Colonic mucosa (tissue), 4 donors: ENCODE measurements at places on chromosomes 4 and X. TPM values are rescaled to one million over a fixed set of nuclear protein-coding genes. Genes with fewer than 3 reads are reported as not detected.
A peak's percentile ranks its signal among the peaks of the same experiment; 100 is the strongest.

DNA sequence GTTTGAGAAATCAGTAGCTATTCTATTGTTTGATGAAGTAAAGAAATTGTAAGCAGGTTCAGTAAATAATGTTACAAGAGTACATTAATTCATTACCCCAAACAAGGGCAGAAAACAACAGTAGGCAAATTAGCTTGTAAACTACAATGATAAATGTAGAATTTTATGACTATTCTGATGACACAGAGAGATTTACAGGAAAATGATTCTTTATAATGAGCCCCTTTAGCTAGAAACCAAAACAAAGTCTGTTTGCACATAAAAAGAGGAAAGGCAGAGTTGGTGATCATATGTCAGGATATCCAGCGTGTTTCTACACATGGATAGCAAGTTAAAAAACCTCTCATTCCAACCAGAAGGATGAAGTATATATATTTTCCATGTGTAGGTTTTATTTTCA lies 204.8 kb downstream of the CFAP299 start:
- DNase-seq = no peak

GRCh38 chrX:118594697-118595420 lies 99.2 kb downstream of the DOCK11 start:
- no peak for DNase-seq

- DNase-seq = no peak
Measured at GRCh38 chr4:75698162-75698962, 25.2 kb upstream of the G3BP2 start.

DNA sequence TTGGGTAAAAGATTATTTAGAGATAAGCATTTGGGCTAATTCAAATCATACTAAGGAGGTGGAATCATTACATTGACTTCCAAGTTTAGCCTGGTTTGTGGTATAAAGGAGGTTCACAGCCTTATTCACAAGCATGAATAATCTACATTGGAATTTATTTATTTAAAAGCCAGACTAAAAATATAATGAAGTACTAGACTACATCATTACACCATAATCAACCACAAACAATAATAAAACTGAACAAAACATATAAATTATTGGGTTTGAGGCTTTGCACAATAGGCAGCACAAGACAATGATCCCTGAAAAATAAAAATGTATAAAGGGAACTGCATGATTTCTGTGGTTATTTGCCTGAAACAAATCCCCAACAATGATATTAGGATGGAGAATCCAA lies 314.0 kb downstream of the GBA3 start:
- DNase-seq = no peak

DNA sequence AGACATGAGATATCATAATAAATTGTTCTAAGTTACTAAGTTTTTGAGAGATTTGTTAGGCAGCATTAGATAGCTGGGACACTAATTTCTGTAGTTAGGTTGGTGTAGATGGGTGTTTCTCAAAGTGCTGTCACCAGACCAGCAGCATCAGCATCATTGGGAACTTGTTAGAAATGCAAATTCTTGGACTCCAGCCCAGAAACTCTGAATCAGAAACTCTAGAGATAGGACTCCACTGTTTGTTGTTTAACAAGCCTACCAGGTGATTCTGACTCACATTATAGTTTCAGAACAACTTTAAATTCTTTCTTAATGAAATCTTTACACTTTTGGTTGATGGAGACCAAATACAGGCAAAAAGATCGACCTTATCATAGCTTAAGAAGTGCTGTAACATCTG lies 173.7 kb downstream of the PABPC4L start:
- DNase-seq = no peak

GRCh38 chrX:74090049-74090448 lies 213.9 kb upstream of the ZCCHC13 start:
- DNase-seq = no peak

DNA sequence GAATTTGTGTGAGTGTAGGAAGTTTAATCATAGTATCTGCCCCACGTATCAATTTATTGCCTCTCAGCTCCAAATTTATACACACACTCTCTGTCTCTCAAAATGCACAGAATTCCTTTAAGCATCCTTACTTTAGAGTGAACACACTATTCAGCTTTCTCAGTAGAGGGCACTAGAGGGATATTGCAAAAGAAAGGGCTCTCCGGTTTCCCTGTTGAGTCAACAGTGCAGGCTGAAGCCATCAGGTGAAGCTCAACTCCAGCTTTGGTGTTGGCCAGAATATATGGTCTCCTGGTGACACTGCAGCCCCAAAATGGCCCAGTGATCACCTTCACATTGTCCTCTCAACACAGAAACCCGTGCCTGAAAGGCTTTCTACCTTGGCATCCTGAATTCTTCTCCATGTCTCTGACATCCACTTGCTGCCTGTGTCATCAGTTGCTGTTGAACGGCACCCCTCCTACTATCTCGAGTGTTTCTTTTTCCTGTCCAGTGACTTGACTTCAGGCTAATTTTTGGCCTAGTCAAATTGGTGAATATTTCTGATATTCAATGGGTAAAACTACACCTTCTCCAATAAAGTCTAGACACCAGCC lies 670.5 kb downstream of the GABRG1 start:
- no peak for DNase-seq

- DNase-seq = no peak
Measured at GRCh38 chr4:2078584-2078983, 19.5 kb downstream of the NAT8L start.

- DNase-seq = peak; percentile 28
Measured at GRCh38 chrX:38664285-38664684, 102.9 kb downstream of the TSPAN7 start.

- no peak for DNase-seq
Measured at GRCh38 chrX:24204331-24204730, 54.8 kb downstream of the ZFX start.

GRCh38 chrX:41081821-41082220 lies 3.4 kb upstream of the USP9X start:
- no peak for DNase-seq

- no peak for DNase-seq
Measured at GRCh38 chr4:2742081-2742822, 13.9 kb downstream of the TNIP2 start.

- no peak for DNase-seq
Measured at GRCh38 chr4:184286358-184286757, 68.7 kb upstream of the ENPP6 start.

DNA sequence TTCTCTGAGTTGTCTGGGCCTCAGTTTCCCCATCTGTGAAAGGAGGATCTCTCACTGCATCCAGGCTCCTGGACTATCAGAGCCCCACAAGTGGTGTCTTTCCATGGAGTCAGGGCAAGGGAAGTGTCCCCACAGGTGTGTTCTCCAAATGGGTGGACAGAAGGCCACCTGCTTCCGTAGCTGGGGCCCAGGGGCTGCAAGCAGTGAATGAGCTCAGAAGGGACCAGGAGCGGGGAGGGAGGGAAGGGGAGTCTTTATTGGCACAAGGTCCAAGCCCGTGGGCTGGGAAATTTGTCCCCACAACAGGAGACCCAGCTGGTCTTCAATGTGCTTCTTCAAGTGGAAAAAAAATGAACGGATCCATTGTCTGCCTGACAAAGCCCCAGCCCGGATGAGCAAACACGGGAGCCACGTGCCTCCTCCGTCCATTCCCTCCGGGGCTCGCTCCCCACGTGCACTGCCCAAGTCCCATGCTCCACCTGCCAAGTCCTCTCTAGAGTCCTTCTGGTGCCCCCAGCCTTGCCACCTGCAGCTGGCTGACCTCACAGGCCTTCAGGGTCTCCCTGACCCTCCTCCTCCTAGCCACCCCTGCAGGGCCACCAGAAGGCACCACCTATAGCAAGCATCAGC lies 72.0 kb downstream of the JAKMIP1 start:
- DNase-seq = no peak

GRCh38 chr4:20433097-20433705 lies 181.5 kb downstream of the SLIT2 start:
- DNase-seq = no peak

- DNase-seq = no peak
Measured at GRCh38 chr4:57989430-57989829, 879.2 kb upstream of the IGFBP7 start.

- no peak for DNase-seq
Measured at GRCh38 chr4:168633064-168633463, 136.2 kb downstream of the PALLD start.

DNA sequence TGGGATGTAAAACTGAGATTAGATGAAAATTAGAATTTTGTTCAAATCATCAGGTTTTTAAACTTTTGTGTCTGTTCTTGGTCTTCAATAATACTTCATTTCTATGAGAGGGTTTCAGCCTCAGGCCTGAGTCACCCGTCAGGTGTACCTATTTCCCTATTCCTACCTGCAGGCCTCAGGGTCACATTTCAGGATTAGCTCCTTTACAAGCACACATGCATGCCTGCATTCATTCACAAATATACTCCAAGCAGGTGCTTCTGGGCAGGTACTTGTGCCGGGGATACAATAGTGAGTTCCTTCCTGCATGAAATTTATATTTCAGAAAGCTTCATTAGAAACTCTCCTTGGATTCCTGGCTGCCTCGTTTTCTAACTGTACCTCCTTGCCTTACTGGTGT lies 114.9 kb downstream of the SHISA3 start:
- DNase-seq = no peak

DNA sequence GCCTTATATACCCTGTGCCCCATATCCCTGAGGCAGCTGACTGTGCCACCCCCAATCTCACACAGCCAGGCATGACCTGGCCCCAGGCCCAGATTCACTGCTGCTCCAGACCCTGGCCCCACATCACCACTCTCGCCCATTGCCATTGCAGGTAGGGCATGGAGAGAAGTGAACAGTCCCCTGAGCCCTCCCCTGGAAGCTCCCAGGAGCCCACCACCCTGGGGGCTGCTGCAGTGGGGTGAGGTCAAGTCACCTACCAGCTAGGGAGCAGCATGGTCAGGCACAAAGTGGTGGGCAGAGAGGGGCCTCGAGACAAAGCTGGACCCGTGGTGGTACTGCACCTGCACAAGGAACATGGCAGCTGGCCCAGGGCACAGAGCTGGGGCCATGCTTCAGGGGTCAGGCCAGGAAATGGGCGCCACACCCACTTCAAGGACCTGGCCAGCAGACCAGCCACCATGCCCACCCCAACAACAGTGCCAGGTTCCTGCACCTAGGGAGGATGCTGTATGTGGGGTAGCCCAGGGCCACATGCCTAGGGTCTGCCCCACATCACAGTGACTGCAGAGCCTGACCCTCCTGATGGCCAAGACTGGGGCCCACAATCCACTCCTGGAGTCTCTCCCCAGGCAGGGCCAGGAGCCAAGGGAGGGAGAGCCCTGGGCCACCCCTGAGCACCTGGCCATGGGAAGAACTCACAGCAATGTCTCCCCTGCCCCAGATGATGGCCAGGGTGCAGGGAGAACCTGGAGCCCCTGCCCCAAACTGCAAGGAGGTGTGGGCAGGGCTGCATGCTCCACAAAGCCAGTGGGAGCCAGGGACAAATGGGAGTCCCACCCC lies 58.5 kb downstream of the COX18 start:
- no peak for DNase-seq

DNA sequence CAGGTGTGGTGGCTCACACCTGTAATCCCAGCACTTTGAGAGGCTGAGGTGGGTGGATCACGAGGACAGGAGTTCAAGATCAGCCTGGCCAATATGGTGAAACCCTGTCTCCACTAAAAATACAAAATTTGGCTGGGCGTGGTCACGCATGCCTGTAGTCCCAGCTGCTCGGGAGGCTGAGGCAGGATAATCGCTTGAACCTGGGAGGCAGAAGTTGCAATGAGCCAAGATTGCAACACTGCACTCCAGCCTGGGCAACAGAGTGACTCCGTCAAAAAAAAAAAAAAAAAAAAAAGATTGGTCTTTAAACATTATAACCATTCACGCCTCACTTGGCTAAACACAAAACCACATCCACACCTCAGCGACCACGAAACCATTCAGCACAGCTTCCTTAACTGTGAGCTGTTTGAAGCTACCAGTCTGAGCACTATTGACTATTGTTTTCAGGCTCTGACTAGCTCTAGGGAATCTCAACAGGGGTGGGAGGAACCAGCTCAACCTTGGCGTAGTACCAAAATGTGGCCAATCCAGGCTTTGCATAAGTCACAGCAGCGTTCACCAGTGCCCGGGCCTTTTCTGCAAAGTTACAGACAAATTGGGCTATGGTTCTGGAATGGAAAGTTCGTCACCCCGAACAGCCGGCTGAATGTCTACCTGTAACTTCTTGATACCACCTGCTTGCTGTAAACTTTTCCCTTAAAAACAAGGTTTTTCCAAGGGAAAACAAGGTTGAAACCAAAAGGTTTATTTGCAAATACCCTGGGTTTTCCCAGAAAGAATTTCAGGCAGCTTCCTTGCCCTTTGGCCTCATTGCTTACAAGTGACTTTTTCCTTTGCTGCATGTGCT lies 73.6 kb upstream of the DHX15 start:
- DNase-seq = peak; percentile 87

DNA sequence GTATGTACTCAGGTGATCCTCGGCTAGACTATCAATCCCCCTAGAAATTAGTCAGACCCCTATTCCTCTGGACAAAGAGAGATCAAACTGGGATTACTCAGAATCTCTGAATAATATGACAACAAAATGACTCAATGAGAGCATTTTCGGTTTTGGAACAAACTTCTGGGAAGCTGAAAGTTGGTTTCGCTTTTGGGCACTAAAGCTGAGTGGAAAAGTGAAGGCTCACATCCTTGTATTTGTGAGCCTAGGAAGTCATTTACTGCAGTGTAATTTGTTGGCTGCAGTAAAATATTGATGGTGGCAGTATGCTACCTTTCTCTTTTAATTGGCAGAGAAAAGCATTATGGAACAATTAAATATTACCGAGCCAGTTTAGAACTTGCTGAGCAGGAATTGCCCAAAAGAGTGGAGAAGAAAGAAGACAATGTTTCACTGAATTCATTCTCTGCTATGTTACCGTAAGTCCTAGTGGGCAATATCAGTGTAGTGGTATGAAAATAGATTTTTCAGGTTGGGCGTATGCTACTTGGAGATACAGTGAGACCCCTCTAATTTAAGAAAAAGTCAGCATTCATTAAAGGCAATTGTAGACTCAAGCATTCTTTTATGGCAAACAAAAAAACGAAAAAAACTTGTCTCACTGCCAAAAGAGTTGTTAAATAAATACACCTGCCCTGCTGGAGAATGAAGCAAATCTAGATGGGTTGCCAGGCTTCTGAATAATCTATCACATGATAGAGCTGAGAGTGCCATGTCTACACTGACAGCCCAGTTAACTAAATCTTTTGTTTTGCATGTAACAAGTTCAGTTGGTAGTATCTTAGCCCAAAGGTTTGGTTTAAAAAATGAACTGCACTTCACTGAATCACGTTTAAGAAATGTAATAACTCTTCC lies 69.6 kb downstream of the AGTR2 start:
- peak; percentile 22 for DNase-seq

- no peak for DNase-seq
Measured at GRCh38 chrX:68932611-68933010, 103.8 kb downstream of the EFNB1 start.

GRCh38 chr4:66658809-66659208 lies 886.5 kb downstream of the CENPC start:
- DNase-seq = no peak

The HTR2C gene
- total RNA-seq = not detected

The TRPC5OS gene
- not detected for total RNA-seq

The ASB9 gene
- 3.6 TPM for total RNA-seq

The DCLK2 gene
- 3.9 TPM for total RNA-seq

The SGMS2 gene
- 34.9 TPM for total RNA-seq

The CXCL6 gene
- 0.32 TPM for total RNA-seq

The CXCL8 gene
- total RNA-seq = 4.7 TPM
